ENCODE measurements at places on chromosomes 13 and 19.

DNA sequence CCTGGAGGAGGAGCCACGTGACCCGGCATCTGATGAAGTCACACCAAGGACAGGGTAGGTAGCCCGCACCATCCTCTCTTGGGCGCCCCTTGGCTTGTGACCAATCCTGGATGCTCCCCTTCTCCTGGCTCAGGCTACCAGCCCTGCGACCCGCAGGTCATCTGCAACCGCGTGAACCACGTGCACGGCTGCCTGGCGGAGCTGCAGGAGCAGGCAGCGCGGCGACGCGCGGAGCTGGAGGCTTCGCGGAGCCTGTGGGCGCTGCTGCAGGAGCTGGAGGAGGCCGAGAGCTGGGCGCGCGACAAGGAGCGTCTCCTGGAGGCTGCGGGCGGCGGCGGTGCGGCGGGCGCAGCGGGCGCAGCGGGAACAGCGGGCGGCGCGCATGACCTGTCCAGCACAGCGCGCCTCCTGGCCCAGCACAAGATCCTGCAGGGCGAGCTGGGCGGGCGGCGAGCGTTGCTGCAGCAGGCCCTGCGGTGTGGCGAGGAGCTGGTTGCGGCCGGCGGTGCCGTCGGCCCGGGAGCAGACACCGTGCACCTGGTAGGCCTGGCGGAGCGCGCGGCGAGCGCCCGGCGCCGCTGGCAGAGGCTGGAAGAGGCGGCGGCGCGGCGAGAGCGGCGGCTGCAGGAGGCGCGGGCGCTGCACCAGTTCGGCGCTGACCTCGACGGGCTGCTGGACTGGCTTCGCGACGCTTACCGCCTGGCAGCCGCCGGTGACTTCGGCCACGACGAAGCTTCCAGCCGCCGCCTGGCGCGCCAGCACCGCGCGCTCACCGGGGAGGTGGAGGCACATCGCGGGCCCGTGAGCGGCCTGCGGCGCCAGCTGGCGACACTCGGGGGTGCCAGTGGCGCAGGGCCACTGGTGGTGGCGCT lies 45.9 kb downstream of the SPTBN4 start:
- no peak overlapping the region for H3K27ac ChIP-seq
- peaks cover 7% of the 10 kb centered on the region for H3K4me1 ChIP-seq
- H3K4me3 ChIP-seq, result no peak overlapping the region
- DNase-seq, result peak; percentile 54
- no peaks in the 10 kb centered on the region for H3K36me3 ChIP-seq

GRCh38 chr19:6672693-6673290 lies 2.8 kb upstream of the TNFSF14 start:
- no peak overlapping the region for H3K4me3 ChIP-seq
- no peak overlapping the region for H3K27ac ChIP-seq
- DNase-seq, result no peak
- no peaks in the 10 kb centered on the region for H3K27me3 ChIP-seq

DNA sequence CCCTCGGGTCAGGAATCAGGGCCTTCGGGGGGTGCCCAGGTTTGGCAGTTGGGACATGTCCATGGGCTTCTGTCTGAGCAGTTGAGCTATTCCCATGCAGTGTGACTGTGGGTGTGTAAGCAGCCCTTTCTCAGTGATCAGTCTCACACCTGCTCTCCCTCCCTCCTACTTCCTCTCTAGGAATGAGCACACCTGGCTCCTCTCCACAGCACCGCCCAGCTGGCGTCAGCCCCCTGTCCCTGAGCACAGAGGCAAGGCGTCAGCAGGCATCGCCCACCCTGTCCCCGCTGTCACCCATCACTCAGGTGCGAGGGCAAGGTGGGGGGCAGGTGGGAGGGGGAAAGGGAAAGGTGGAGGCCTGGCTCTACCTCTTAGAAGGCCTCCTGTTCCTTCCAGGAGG lies 25.9 kb downstream of the COMP start:
- H3K27ac ChIP-seq, result no peak overlapping the region
- no peak overlapping the region for H3K4me3 ChIP-seq
- peaks cover 5% of the 10 kb centered on the region for H3K4me1 ChIP-seq
- no peaks in the 10 kb centered on the region for H3K36me3 ChIP-seq
- DNase-seq, result no peak
- H3K27me3 ChIP-seq, result no peaks in the 10 kb centered on the region

GRCh38 chr13:51155776-51156515 lies 44.9 kb upstream of the C13orf42 start:
- no peaks in the 10 kb centered on the region for H3K4me1 ChIP-seq
- no peak for DNase-seq
- H3K36me3 ChIP-seq, result no peaks in the 10 kb centered on the region
- H3K4me3 ChIP-seq, result no peak overlapping the region

GRCh38 chr19:58154679-58155648 lies 4.4 kb upstream of the ZNF329 start:
- H3K4me1 ChIP-seq, result peaks cover 3% of the 10 kb centered on the region
- H3K36me3 ChIP-seq, result no peaks in the 10 kb centered on the region
- H3K27me3 ChIP-seq, result no peaks in the 10 kb centered on the region
- H3K4me3 ChIP-seq, result peak overlapping the region; percentile 85
- peak overlapping the region; percentile 78 for H3K27ac ChIP-seq

DNA sequence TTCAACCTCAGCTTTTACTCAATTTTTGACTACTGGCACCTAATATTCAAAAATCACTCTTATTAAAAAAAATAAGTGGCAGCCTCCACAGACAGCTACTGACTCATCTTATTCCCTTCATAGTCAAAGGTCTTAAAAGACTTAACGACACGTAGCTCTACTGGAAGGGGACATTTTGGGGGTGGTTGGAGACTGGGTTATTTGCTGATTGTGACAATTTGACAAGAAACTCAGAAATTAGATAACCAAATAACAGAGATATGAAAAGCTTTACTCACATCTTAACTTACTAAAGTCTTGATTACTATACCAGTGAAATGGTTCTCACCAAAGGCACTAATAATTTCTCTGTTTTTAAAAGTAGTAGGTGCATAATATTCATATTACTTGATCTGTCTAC lies 25.7 kb downstream of the UGGT2 start:
- H3K4me1 ChIP-seq, result no peaks in the 10 kb centered on the region
- no peaks in the 10 kb centered on the region for H3K27me3 ChIP-seq
- no peak for DNase-seq
- peaks cover 49% of the 10 kb centered on the region for H3K36me3 ChIP-seq

DNA sequence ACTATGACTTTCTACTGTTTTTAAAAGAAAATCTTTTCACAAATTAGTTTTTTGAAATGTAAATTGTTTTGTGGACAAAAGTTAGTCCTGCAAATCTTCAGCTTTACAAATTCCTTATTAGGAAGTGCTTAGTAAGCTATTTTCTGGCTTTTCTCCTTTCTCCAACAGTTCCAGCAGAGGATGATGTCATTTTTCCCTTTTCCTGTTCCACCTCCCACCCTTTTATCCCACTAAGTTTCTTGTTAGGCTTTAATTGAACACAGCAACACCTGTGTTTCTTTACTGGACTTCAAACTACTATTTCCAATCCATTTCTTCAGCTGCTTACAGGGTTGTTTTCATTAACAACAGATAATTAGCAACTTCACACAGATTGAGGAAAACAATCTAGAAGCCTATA lies 389.2 kb downstream of the NDFIP2 start:
- no peaks in the 10 kb centered on the region for H3K27me3 ChIP-seq
- no peaks in the 10 kb centered on the region for H3K36me3 ChIP-seq
- H3K27ac ChIP-seq, result no peak overlapping the region
- H3K4me1 ChIP-seq, result peaks cover 6% of the 10 kb centered on the region

- no peak overlapping the region for H3K4me3 ChIP-seq
- H3K27ac ChIP-seq, result no peak overlapping the region
- DNase-seq, result no peak
- no peaks in the 10 kb centered on the region for H3K36me3 ChIP-seq
Observed at GRCh38 chr13:31885994-31886393, 145.6 kb upstream of the FRY start.

DNA sequence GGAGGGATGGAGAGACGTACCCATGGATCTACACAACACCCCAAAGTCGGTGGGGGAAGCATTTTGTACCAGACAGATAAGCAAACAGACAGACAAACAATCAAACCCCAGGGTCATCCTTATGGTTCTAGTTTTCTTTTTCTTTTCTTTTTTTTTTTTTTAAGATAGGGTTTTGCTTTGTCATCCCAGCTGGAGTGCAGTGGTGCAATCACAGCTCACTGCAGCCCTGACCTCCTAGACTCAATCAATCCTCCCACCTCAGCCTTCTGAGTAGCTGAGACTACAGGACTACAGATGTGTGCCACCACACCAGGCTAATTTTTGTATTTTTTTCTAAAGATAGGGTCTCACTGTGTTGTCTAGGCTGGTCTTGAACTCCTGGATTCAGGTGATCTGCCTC lies 17.9 kb upstream of the FBL start:
- H3K4me3 ChIP-seq, result no peak overlapping the region
- no peaks in the 10 kb centered on the region for H3K36me3 ChIP-seq
- no peak overlapping the region for H3K27ac ChIP-seq

DNA sequence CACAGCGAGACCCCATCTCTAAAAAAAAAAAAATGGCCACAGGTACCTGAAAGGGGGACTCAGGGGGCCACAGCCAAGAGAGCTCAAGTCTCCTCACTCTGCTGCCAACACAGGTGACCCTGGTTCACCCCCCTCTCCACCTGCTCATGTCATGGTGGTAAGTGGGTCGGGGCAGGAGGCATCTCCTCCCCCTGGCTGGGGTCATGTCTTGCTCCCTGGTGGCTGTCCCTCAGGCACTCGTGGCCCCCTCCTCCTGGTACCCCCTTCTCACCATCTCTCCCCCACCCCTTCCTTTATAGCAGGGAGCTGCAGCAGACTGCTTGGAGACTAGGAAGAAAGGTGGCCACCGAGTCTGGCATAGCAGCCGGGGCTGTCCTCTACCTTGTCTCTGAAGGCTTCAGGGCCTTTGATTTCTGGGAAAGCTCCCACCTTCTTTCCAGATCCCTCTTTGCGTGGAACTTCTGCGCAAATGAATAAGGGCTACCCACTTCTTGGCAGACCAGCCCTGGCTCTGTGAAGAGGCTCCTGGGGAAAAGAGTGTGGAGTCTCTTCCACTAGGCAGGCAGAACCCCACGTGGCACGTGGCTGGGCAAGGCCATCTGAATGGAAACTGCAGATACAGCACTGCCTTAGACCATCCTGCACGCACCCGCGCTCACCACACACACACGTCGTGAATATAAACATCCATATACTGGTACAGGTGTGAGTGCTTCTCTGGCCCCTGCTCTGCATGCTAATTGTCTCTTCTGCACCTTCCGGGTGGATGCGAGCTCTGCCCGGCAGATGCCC lies 20.1 kb upstream of the MIER2 start:
- no peak overlapping the region for H3K27ac ChIP-seq
- DNase-seq, result no peak
- no peaks in the 10 kb centered on the region for H3K27me3 ChIP-seq
- H3K4me3 ChIP-seq, result no peak overlapping the region

DNA sequence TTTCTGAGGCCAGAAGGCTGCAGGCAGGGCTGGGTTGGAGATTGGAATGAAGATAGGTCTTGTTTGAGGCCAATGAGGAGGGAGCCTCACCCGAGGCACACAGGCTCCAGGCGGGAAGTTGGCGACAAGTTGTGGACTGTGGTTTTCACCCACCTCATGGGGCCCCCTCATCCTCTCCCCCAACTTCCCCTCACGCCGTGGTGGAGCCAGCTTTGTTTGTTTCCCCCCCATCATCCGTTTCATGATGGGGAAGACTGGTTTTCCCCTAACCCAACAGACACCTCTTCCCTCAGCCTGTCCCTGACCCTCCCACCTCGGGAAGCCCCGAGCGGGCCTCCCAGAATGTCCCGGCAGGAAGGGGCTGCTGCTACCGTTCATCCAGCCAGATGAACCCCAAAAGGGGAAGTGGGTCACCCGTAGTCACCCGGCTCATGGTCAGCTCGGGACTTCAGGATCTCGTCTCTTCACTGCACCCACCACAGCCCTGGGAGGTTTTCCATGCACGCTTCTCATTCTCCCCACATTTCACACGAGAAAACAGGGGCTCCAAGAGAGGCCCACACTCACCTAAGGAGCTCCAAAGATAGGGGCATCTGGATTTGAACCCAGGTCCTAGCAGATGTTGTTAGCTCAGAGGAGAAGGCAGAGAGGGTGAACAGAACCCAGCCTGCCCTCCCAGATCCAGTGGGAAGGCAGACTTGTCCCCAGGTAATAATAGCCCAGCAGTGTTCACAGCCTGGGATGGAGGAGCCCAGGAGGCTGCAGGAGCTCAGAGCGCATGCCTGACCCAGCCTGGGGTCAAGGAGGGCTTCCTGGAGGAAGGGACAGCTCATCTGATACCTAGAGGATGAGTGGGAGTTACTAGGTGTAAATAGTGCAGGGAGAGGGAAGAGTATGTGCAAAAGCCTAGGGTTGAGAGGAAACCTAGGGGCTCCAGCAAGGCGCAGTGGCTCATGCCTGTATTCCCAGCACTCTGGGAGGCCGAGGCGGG lies 23.5 kb downstream of the CEACAM16 start:
- no peaks in the 10 kb centered on the region for H3K36me3 ChIP-seq
- H3K4me1 ChIP-seq, result peaks cover 9% of the 10 kb centered on the region
- H3K27me3 ChIP-seq, result no peaks in the 10 kb centered on the region
- no peak overlapping the region for H3K27ac ChIP-seq

GRCh38 chr13:76225815-76226489 lies 589.8 kb downstream of the LMO7 start:
- no peak overlapping the region for H3K4me3 ChIP-seq
- no peaks in the 10 kb centered on the region for H3K4me1 ChIP-seq
- no peaks in the 10 kb centered on the region for H3K27me3 ChIP-seq

DNA sequence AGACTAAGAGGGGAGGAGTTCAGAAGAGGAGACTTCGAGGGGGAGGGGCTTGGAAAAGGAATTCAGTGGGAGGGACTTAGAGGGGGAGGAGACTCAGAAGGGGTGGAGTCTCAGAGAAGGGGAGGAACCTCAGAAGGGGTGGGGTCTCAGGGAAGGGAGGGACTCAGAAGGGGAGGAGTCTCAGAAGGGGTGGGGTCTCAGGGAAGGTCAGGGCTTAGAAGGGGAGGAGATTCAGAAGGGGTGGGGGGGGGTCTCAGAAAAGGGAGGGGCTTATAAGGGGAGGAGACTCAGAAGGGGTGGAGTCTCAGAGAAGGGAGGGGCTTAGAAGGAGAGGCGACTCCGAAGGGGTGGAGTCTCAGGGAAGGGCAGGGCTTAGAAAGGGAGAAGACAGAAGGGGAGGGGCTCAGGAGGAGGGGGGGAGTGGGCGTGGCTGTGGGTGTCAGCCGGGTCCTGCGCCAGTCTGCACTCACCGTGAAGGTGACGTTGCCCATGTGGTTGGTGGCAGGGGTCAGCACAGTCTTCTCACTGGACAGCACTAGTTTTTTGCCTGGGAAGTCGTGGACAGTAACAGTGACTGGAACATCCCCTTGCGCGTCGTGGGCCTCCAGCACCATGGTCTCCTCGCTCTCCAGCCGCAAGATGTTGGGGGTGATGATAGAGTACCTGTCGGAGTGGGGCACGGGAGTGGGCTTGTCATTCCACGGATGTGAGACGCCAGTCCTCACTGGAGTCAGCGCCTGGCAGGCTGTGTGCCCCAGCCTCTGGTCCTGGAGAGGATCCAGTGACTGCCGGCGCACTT lies 1.5 kb downstream of the C3 start:
- no peaks in the 10 kb centered on the region for H3K27me3 ChIP-seq
- H3K36me3 ChIP-seq, result no peaks in the 10 kb centered on the region
- H3K4me3 ChIP-seq, result no peak overlapping the region
- H3K4me1 ChIP-seq, result no peaks in the 10 kb centered on the region

- H3K4me3 ChIP-seq, result no peak overlapping the region
- no peak for DNase-seq
- no peaks in the 10 kb centered on the region for H3K36me3 ChIP-seq
- no peak overlapping the region for H3K27ac ChIP-seq
- no peaks in the 10 kb centered on the region for H3K27me3 ChIP-seq
Observed at GRCh38 chr13:85638815-85639393, 160.3 kb downstream of the SLITRK6 start.

Data from neuronal stem cell (in vitro differentiated cells).